ENCODE measurements at places on chromosomes 3 and 15.

DNA sequence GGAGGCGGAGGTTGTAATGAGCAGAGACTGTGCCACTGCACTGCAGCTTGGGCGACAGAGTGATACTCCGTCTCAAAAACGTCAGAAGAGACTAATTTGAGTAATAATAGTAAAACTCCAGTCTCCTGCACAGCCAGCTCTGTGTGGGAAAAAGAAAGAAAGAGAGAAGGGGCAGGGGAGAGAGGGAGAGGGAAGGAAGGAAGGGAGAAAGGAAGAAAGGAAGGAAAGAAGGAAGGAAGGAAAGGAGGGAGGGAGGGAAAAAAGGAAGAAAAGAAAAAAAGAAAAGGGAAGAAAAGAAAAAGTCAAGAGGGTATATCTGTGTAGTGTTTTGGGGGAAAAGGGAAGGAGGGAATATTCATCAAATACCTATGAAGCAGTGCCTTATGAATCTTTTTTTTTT, 23.1 kb upstream of the PDIA3 start:
- no peak for DNase-seq

DNA sequence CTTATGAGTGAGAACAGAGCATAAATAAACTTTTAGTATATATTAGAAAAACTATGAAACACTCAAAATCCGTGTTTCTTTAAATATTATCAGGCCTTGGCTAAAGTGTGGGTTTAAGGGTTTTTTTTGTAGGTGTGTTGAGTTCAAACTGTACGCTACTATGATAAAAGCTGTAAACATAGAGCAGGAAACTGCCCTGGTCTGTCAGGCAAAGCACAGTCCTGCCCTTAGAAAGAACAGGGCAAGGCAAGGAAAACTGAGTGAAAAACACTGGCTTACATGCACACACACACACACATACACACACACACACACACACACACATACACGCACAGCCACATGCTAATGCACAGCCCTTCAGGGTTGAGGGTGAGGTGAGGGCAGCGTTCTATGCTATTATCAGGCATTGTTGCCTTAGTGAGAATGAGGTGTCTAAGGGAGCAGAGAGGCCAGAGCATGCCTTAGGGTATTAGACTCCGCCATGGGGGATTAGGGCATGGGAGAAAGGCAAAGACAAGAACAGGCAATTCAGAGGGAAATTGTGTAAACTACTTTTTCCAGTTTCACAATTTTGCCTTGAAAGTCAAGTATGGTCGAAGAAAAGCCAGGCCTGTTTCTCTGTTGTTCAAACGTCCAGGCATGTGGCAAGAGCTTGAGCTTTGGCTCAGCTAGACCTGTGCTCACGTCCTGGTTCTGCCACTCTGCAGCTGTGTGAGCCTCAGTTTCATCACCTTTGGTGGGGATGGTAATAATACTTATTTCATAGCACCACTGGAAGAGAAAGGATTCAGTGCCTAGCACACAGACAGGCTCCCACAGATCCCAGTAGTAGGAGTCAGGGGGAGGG, 36.3 kb upstream of the TPM1 start:
- no peak for DNase-seq

DNA sequence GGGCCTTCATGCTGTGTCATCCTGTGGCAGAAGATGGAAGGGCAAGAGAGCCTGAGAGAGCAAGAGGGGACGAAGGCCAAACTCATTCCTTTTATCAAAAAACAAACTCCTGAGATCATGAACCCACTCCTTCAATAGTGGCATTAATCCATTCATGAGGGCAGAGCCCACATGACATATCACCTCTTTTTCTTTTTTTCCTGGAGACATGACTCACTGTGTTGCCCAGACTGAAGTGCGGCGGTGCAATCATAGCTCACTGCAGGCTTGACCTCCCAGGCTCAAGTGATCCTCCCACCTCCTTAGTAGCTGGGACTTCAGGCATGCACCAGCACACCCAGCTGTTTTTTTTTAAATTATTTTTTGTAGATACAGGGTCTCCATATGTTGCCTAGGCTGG, 92.0 kb upstream of the RNU6-1 start:
- DNase-seq, result no peak

- DNase-seq, result no peak
Measured at GRCh38 chr3:17431004-17431403, 311.4 kb downstream of the TBC1D5 start.

DNA sequence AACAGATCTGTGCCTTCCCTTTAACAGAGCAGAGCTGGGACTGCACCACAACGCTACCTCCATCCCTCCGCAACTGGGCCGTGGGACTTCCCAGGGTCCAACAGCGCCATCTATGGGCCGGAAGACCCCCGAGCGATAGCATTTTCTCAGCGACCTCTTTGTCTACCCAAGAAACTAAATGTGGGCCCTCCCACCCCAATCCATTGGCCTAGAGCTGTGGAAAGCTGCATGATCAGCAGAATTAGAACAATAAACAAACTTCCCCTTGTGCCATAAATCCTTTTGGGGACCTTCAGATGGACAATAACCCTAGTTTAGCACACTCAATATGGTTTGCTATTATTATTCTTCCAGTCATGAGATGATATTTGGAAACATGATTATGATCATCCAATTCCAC, 74.8 kb upstream of the NTRK3 start:
- DNase-seq, result no peak

GRCh38 chr15:99279827-99280226, 28.5 kb downstream of the LRRC28 start:
- no peak for DNase-seq

- DNase-seq, result no peak
Measured at GRCh38 chr15:78065973-78066946, 11.3 kb downstream of the TBC1D2B start.

- no peak for DNase-seq
Measured at GRCh38 chr15:66879531-66880368, 177.7 kb downstream of the SMAD6 start.

GRCh38 chr3:74315291-74315690, 299.2 kb downstream of the CNTN3 start:
- no peak for DNase-seq

- DNase-seq, result no peak
Measured at GRCh38 chr3:127679534-127680145, 6.9 kb downstream of the ABTB1 start.

DNA sequence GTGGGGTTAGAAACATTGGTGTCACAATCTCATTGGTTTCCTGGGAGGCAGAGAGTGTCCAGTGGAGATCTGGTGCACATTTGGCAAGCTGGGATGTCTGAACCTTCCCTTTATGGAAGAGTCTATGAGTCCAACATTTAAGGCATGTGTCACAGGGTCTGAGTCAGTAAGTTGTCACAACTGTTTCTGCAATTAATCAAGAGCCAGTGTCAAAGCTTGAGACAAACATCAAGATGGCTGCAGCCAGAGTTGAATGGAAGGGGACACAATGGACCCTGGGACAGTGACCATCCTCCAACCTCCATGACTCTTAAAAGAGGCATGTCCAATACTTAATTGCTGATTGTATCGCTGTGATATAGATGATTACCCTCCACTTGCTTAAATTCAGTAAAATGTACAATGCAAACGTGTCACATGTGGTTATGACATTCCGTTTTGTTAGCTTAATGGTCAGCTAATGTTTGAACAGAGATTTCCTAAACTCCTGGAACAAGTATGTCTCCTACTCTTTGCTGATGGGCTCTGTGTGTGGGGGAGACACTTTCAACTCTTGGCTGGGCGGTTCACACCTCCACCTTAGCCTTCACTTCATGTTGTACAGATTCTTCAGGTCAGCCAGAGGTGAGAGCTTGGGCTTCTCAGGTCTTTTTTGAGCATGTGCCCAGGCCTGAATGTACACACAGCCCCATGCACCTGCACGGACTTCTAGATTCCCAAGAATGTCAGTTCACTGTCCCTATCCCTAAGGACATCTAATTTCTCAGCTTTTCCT, 79.9 kb upstream of the PRR23E start:
- no peak for DNase-seq

GRCh38 chr3:8638994-8639658, 5.5 kb downstream of the SSUH2 start:
- DNase-seq, result no peak

DNA sequence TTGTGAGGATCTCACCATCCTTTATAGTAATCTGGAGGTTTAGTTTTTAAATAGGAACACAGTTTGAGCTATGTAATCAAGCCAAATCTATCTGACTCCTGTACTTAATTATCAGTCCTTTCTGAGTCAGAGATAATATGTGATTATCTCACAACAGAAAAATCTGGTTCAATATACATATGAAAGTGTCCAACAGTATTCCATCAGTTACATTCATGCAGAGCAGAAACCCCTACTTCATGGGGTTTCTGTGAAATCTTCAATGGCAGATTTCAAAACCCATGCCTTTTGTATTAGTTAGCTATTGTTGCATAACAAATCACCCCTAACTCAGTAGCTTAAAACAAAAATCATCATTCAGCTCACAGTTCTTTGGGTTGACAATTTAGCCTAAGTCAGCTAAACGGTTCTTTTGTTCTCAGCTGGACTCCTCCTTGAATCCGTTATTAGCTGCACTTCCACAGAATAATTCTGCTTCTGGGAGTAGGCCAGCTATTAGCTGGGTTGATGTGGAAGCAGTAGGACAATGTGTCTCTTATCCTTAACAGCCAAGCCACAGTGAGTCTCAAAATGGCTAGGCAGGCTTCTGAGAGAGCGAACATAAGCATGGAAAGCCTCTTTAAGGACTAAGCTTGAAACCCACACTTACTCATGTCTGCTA, 42.9 kb upstream of the ARPP21 start:
- DNase-seq, result no peak

- DNase-seq, result no peak
Measured at GRCh38 chr3:119700269-119700919, 2.4 kb upstream of the CFAP91 start.

DNA sequence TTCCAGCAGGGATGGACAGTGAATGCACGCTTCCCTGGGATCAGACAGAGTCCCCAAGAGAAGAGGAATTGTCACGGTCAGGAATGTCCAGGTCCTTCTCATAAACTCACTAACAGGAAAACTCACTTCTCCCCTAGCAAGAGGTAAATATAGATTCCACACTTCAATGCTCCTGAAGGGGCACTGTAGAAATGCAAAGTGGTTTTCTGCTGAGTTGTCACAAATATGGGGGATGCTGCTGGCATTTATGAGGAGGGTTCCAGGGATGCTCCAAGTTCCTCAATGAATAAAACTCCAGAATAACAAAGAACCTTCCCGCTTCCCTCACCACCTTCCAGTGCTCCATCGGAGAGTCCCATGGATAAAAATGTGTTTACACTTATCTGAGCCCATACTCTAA, 423.4 kb downstream of the MAGI1 start:
- no peak for DNase-seq

DNA sequence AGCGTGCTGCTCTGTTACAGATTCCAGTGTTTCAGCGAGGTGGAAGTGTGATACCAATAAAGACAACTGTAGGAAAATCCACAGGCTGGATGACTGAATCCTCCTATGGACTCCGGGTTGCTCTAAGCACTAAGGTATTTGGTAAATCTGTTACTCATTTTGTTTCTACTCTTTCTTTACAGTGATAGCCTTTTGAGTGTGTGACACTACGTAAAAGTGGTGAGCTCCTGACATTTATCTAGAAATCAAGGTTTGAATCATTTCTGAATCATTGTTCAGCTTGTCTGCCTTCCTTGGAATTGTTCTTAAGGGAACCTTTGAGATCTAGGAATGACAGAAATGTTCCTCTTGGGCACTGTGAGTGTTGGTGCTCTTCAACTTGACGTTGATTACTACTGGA, 11.2 kb upstream of the CAPN3 start:
- DNase-seq, result no peak

DNA sequence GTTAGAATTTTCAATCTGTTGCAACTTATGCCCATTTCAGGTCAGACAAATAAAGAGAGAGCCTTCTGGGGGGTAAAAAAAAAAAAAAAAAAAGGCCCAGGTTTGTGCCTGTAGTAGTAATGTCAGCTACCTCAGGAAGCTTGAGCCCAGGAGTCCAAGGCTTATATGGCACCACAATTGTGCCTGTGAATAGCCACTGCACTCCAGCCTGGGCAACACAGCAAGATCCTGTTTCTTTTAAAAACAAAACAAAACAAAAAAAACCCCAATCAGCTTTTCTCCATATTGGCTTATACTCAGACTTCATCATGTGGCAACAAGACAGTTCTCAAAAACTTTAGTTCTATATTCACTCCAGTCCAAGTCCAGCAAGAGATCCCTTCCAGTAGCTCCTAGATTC, 8.4 kb upstream of the LRRFIP2 start:
- DNase-seq, result no peak

DNA sequence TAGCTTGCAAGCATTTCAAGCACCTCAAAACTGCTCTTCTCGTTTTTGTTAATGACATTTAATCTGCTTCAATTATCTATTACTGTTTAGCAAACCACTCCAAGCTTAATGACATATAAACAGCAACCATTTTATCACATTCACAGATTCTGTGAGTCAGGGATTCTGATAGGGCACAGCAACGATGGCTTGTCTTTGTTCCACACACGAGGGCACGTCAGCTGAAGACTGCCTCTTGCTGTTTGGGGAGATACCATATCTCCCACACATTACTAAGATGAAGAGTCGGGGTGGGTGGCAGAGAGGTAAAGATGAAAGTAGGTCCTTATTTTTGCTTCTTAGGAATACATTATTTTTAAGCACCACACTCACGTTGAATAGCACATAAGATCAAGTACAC, 19.3 kb downstream of the CPOX start:
- no peak for DNase-seq

DNA sequence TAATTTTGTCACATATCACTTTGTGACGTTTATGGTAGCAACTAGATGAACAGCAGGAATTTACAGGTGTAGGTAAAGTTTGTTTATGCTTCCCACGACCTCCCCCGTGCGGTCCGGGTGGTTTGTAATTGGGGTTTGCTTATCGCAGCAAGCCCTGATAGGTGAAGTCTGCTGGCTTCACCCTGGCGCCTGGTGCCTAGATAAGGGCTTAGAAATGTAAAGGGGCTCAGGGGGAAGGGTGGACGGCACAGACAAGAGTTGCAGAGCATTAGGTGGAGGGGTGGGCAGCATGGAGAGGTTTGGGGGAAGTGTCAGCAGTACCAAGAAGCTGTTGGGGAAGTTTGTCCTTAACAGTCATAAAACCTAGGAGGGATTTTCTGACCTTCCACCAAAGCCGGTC, 108.1 kb upstream of the RNF7 start:
- DNase-seq, result no peak

GRCh38 chr15:94965593-94965992, 734.2 kb downstream of the MCTP2 start:
- DNase-seq, result no peak

- no peak for DNase-seq
Measured at GRCh38 chr15:96043591-96044171, 286.8 kb upstream of the NR2F2 start.

- DNase-seq, result peak; percentile 95
Measured at GRCh38 chr15:67109141-67110034, 44.0 kb downstream of the SMAD3 start.

- DNase-seq, result no peak
Measured at GRCh38 chr15:59203657-59204056, 3.0 kb upstream of the LDHAL6B start.
